Right lobe of liver (tissue), 6 donors: ENCODE measurements at places on chromosomes 4 and X.

- no peak overlapping the region for H3K27ac ChIP-seq
- no peak for DNase-seq
- H3K36me3 ChIP-seq, result no peaks in the 10 kb centered on the region
- H3K27me3 ChIP-seq, result no peaks in the 10 kb centered on the region
Observed at GRCh38 chr4:124426279-124426678, 286.3 kb downstream of the ANKRD50 start.

DNA sequence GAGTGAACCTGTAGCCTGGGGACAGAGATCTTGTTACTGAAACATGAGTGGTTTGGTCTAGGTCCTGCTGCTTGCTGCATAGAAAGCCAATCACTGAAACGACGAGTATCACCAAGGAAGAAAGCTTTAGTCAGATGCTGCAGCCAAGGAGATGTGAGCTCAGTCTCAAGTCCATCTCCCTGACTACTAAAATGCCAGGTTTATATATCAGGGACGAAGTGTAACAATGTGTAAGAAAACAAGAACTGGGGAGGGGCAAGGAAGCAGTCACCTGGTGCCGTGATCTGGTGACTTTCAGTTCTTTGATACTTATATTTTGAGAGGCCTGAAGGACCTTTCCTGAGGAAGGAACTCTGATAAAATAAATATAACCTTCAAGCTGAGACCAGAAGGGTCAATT lies 19.6 kb upstream of the ABRAXAS1 start:
- no peak overlapping the region for H3K27ac ChIP-seq
- H3K36me3 ChIP-seq, result no peaks in the 10 kb centered on the region
- no peaks in the 10 kb centered on the region for H3K4me1 ChIP-seq
- no peak overlapping the region for H3K4me3 ChIP-seq
- H3K27me3 ChIP-seq, result no peaks in the 10 kb centered on the region

DNA sequence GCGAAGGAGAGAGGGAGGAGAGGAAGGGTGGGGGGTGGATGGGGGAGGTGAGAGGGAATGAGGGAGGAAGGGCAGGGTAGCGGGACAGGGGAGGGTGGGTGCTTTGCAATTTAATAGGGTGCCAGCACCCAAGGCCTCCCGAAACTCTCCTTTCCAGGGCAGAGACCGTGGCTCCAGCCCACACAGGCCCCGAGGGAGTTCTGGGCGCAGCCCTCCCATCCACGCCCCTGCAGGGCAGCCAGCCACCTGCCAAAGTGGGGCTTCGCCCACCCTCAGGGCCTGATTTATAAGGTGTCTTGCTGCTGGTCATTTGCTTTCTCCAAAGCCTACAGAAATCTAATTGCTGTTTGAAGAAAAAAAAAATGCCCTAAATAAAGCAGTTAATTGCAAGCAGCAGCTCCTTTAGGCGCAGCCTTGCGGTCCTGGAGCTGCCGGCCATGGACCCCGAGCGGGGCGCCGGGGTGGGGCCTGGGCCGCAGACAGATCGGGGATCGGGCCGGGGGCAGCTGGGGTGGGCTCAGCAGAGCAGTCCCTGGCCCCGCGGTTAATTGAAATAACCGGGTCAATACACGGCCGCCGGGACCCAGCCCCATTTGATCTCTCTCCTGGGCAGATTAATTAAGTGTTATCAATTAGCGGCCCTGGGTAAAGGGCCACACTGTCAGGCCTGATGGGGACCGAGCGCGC lies 106.0 kb upstream of the NKX1-1 start:
- H3K4me1 ChIP-seq, result no peaks in the 10 kb centered on the region
- H3K27me3 ChIP-seq, result no peaks in the 10 kb centered on the region
- H3K4me3 ChIP-seq, result peak overlapping the region; percentile 26

GRCh38 chr4:36078319-36078718 lies 166.0 kb downstream of the ARAP2 start:
- DNase-seq, result no peak
- H3K27ac ChIP-seq, result no peak overlapping the region
- peaks cover 11% of the 10 kb centered on the region for H3K36me3 ChIP-seq
- H3K27me3 ChIP-seq, result no peaks in the 10 kb centered on the region

GRCh38 chr4:67161311-67161710 lies 384.0 kb downstream of the CENPC start:
- no peak overlapping the region for H3K27ac ChIP-seq
- no peaks in the 10 kb centered on the region for H3K36me3 ChIP-seq
- H3K27me3 ChIP-seq, result no peaks in the 10 kb centered on the region
- no peaks in the 10 kb centered on the region for H3K4me1 ChIP-seq
- no peak overlapping the region for H3K4me3 ChIP-seq

GRCh38 chr4:185881430-185881829 lies 69.4 kb upstream of the SORBS2 start:
- no peak overlapping the region for H3K27ac ChIP-seq
- H3K4me1 ChIP-seq, result no peaks in the 10 kb centered on the region
- no peaks in the 10 kb centered on the region for H3K27me3 ChIP-seq
- H3K36me3 ChIP-seq, result no peaks in the 10 kb centered on the region
- DNase-seq, result no peak
- no peak overlapping the region for H3K4me3 ChIP-seq

DNA sequence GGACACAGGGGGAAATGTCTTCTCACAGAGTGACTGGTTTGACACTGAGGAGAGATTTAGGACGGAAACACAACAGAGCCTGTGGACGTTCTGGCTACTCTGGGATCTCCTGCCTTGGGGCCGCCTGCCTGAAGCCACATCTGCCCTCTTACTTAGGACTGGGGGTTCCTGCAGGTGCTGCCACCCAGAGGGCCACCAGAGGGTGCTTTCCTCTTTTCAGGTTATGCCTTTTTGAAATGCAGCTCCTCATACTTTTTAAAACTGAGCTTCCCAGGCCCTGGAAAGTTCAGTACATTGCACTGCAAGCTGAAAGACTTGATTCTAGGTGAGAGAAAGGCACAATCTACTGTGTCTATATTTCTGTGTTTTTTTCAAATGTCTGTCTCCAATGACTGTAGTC lies 92.2 kb upstream of the PGRMC2 start:
- no peaks in the 10 kb centered on the region for H3K36me3 ChIP-seq
- H3K4me1 ChIP-seq, result no peaks in the 10 kb centered on the region
- peak; percentile 49 for DNase-seq
- no peaks in the 10 kb centered on the region for H3K27me3 ChIP-seq
- H3K27ac ChIP-seq, result no peak overlapping the region

DNA sequence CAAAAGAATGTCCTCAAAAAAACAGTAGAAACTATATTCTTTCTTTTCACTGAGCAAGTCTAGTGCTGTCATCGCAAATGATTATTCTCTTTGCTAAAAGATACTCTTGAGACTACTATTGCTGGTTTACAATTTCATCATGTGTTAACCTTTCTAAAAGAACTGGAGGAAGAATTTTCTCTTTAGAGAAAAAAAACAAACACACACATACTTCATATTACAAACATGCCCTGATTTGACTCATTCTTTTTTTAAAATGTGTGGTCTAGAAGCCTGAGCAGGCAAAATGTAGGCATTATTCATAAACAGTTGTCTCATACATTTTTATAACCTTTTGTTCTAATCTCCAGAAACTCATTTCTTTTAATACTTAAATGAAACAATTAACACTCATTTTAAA lies 60.6 kb upstream of the FAT4 start:
- H3K4me1 ChIP-seq, result no peaks in the 10 kb centered on the region
- no peak overlapping the region for H3K27ac ChIP-seq
- no peaks in the 10 kb centered on the region for H3K36me3 ChIP-seq
- H3K4me3 ChIP-seq, result no peak overlapping the region
- DNase-seq, result no peak
- no peaks in the 10 kb centered on the region for H3K27me3 ChIP-seq

DNA sequence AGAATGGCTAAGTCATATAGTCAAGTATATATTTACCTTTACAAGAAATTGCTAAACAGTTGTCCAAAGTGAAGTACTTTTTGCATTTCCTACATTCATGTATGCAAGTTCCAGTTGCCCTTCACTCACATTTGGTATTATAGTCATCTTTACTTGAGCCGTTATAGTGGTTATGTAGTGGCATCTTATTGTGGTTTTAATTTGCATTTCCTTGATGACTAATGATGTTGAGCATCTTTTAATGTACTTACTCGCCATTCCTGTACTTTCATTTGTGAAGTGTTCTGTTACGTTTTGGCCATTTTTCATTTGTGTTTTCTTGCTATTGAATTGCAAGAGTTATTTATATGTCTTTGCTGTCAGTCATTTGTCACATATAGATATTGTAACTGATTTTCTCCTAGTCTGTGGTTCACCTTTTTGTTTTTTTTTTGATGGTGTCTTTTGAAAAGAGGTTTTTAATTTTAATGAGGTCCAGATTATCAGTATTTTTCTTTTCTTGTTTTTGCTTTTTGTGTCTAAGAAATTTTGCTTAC lies 27.6 kb downstream of the ARFIP1 start:
- no peak overlapping the region for H3K27ac ChIP-seq
- peaks cover 3% of the 10 kb centered on the region for H3K4me1 ChIP-seq
- no peak for DNase-seq
- H3K27me3 ChIP-seq, result no peaks in the 10 kb centered on the region
- H3K36me3 ChIP-seq, result no peaks in the 10 kb centered on the region

- peaks cover under 1% of the 10 kb centered on the region for H3K4me1 ChIP-seq
- no peak overlapping the region for H3K4me3 ChIP-seq
- H3K27me3 ChIP-seq, result no peaks in the 10 kb centered on the region
- no peak for DNase-seq
Observed at GRCh38 chr4:128558896-128559679, 250.4 kb upstream of the JADE1 start.

DNA sequence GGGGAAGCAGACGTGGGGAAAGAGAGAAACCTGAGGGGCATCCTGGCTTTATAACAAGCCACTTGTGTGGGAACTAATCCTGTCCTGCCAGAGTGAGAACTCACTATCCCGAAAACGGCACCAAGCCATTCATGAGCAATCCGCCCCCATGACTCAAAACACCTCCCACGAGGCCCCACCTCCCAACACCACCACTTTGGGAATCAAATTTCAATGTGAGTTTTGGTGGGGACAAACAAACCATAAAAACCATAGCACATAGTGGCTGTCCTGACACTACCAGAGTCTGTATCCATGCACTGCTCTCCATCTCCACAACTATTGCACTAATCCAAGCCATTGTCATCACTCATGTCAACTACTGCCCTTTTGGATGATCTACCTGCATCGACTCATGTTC lies 28.5 kb upstream of the SEPTIN6 start:
- H3K4me3 ChIP-seq, result no peak overlapping the region
- no peaks in the 10 kb centered on the region for H3K36me3 ChIP-seq
- no peaks in the 10 kb centered on the region for H3K4me1 ChIP-seq
- no peak for DNase-seq
- no peaks in the 10 kb centered on the region for H3K27me3 ChIP-seq

GRCh38 chr4:1360423-1361283 lies 13.6 kb downstream of the UVSSA start:
- no peak overlapping the region for H3K4me3 ChIP-seq
- H3K4me1 ChIP-seq, result no peaks in the 10 kb centered on the region
- no peaks in the 10 kb centered on the region for H3K27me3 ChIP-seq
- DNase-seq, result no peak
- H3K36me3 ChIP-seq, result peaks cover 3% of the 10 kb centered on the region
- no peak overlapping the region for H3K27ac ChIP-seq

- no peaks in the 10 kb centered on the region for H3K4me1 ChIP-seq
- H3K27me3 ChIP-seq, result no peaks in the 10 kb centered on the region
- no peak overlapping the region for H3K27ac ChIP-seq
- H3K36me3 ChIP-seq, result no peaks in the 10 kb centered on the region
- H3K4me3 ChIP-seq, result no peak overlapping the region
Observed at GRCh38 chr4:112315446-112315845, 18.3 kb downstream of the ALPK1 start.

DNA sequence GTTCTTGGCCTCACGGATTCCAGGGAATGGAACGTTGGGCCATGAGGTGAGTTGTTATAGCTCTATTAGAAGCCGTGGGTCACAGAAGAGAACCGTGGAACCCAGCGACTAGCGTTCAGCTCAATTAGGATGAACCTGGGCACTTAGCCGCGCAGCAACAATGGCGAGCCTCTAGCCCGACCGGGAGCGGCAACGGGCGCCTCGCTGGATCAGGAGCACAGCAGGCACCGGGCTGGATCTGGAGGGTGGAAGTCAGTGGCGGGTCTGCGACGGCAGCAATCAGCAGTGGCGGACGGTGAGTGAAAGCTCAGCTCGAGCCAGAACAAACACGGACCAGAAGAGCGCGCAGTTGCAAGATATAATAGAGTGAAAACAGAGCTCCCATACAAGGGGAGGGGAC lies 34.2 kb downstream of the AGA start:
- no peaks in the 10 kb centered on the region for H3K36me3 ChIP-seq
- no peaks in the 10 kb centered on the region for H3K27me3 ChIP-seq
- peaks cover 21% of the 10 kb centered on the region for H3K4me1 ChIP-seq
- no peak overlapping the region for H3K4me3 ChIP-seq
- DNase-seq, result no peak

GRCh38 chrX:73289039-73289438 lies 74.4 kb upstream of the NAP1L2 start:
- H3K27ac ChIP-seq, result no peak overlapping the region
- H3K27me3 ChIP-seq, result no peaks in the 10 kb centered on the region
- H3K4me3 ChIP-seq, result no peak overlapping the region
- DNase-seq, result no peak
- no peaks in the 10 kb centered on the region for H3K4me1 ChIP-seq

- DNase-seq, result no peak
- no peaks in the 10 kb centered on the region for H3K36me3 ChIP-seq
Observed at GRCh38 chr4:127203562-127204200, 429.1 kb upstream of the INTU start.

DNA sequence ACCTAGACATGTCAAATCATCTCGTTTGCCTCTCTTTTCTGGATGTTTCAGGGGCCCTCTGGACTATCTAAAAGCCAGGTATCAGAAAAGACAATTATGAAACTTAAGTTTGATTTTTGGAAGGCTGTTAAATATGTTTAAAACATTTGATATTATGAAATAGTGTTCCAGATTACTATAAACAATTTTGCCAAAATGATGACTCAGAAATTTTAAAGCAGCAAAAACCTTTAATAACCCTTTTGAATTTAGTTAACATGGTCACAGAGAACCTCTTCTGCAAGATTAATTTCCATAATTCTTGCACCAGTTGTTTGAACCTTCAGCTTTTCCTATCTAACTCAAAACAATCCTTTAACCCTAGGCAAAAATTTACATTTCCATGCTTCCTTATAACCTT lies 18.8 kb upstream of the FAM47E start:
- no peaks in the 10 kb centered on the region for H3K36me3 ChIP-seq
- H3K27me3 ChIP-seq, result no peaks in the 10 kb centered on the region
- no peaks in the 10 kb centered on the region for H3K4me1 ChIP-seq
- no peak overlapping the region for H3K27ac ChIP-seq
- H3K4me3 ChIP-seq, result no peak overlapping the region
- no peak for DNase-seq

DNA sequence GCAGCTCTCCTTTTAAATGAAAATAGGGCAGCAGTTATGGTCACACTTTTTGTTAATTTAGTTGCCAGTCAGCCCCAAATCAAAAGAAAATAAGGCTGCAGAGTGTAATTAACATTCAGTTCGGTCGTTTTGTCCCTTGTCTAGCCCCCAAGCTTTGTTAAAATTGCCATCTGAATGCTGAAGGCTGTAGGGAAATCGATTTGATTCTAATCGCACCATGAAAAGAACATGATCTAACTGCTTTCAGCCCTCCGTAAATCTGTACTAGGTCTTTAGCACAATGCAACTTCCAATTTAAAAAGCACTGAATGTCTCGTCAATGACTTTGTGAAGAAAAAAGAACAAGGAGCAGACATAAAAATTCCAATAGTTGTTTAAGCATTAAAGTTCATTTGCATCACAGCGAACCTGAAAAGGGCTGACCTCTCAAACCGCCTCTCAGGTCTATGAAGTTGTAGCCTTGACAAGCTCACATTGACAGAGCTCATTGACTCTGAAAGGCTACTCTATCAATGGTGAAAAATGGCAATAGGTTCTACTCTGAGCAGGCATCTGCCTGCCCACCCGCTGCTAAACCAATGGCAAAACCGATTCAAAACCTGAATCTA lies 48.9 kb downstream of the CHIC2 start:
- H3K4me1 ChIP-seq, result no peaks in the 10 kb centered on the region
- H3K27me3 ChIP-seq, result no peaks in the 10 kb centered on the region
- no peaks in the 10 kb centered on the region for H3K36me3 ChIP-seq
- no peak overlapping the region for H3K27ac ChIP-seq
